ENCODE measurements at places on chromosomes 12 and 14.

GRCh38 chr14:104695660-104696000 is 6.2 kb downstream of the INF2 start:
- no peak for DNase-seq

DNA sequence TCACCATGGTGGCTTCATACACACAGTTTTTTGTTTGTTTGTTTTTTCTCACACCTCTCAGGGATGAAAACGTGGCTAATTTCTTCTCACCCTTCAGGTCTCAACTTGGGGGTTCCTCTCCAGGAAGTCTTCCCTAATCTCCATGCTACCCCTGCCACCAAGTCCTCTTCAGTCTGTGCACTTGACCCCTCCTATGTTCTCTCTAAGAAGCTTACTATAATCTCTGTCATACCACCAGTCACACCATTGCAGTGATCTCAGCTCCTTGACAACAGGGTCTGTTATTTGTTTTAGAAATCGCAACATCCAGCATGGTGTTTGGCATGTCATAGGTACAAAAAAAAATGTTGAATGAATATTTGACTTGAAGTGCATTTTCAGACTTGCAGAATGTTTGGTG is 83.4 kb downstream of the PRORP start:
- DNase-seq, result no peak

DNA sequence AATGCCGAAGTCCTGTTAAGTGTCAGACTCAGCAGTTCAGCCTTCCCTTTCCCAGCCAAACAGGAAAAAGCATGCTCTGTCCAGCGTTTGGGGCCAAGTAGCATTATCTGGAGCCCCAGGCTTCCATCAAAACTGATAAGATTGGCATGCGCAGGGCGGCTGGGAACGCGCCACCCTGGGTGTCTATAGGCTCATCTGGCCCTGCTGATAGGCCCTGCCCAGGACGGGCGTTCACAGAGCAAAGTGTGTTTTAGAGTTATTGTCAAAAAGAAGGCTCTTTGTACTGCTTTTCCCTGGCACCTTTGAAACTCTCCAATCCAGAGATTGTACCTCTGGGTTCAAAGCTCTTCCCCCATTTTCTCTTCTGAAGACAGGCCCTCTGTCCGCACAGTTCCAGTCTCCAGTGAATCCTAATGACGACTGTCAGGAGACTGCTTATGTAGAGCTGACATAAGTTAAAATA is at the start of gene ART4:
TSS of gene ART4 (minus strand) at position 102 of the 463 bp plus-strand sequence. CDS start 413 bp downstream, outside the sequence.
- no peak for DNase-seq

- peak; percentile 75 for DNase-seq
Observed at GRCh38 chr12:51087818-51088217, 4.4 kb upstream of the CSRNP2 start.

DNA sequence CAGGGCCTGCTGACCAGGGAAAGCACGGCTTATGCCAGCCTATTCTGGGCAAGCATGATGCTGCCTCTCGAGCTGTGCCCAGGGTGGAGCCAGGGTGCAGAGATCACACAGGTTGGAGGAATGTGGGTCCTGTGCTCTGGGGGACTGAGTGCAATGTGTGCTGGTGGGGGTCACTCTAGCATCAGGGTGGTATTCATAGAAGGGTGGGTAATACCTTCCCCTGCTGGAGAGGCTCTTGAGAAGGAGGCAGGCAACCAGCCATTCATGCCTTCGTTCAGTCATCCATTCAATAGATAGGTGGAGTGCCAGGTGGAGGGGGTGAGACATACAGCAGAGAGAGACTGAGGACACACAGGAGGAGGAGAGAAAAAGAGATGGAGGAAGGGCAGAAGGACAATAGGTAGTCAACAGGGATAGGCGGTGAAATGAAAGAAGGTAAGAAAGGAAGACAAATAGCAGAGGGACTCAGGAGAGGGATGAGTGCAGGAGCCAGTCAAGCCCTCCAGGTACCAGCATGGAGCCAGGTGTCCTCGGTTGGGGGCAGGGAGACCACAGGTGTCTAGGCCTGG is 5.2 kb upstream of the ZNF385A start:
- DNase-seq, result no peak

All from activated CD4-positive, alpha-beta T cell treated with anti-CD3 and anti-CD28 coated beads, Interleukin-10, Interleukin-2, amounts not matched to agents 100 ng/mL and 50 ng/mL, durations not matched to agents 16 hours and 8 hours (primary cell).